ENCODE measurements at places on chromosomes 3 and 15.

GRCh38 chr15:52006702-52007340, 12.2 kb upstream of the MAPK6 start:
- DNase-seq = no peak

GRCh38 chr15:45635763-45636292, 999 bp downstream of the SQOR start:
- DNase-seq = no peak

GRCh38 chr3:186921578-186921977, 8.7 kb upstream of the ST6GAL1 start:
- no peak for DNase-seq

DNA sequence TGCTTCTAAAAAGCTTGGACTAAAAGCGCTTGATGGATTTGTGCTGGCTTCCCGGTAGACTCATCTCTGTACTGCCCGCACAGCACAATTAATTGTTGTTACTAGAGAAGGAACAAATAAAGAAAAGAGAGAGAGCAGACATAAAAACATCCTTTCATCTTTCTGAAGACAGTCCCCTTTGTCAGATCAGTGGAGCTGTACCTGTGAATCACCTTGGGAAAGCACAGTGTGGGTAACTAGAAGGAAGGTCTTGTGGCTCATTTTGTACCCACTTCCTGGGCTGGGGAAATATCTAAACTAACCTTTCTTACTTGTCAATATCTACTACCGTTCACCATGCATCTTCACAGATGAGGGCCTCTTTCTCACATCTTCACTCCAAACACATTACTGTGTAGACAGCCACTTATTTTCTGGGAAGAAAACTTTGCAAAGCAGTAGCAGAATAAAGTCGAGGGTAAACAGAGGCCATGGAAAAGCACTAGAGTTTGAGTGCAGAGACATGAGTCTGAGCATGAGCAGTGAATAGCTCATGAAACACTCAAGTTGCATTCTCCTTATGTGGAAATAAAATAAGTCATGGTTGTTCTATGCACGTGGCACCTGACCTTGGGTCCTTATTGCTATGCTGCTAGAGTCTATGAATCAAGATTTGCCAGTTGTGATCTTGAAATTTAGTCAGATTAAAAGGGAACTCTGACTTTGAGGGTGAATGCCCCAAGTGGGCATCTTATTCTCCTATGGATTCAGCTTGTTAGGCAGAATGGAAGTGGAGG, 169.3 kb downstream of the LPP start:
- DNase-seq = no peak

DNA sequence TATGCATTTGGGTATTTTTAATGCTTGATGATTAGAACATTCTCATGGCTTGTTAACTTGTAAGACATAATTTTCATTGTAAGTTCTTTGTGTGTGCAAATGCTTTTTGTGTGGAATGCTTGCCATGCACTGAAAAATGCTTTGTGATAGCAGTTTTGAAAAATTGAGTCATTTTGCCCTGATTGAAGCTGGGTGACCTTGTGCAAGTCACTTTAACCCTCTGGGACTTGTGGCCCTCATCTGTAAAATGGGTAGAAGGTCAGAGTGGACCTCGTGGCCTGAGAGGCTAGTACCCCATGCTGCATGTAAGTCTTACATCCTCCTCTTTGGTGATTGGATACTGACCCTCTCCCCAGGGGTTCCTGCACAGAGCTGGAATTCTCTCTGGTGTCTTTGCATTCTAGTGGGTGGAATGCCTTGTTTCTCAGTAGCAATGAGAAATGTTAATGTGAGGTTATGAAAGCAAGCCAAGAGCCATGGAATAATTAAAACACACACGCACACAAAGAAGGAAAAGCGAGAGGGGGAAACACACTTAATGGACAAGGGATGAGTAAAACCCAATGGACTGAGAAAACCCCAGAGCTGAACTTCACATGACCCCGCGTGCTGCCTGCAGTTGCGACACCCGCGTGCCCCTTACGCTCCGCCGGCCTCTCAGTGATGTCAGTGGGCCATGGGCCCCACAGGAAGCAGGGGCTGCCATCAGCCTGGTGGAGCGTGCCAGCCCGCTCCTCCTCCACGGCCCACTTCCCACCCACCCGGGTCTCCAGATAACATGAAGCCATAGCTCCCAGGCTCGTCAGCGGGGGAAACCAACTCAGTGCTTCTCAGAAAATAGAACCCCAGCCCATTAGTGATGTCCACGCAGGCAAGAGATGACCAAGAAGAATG, 44.0 kb downstream of the SMAD3 start:
- no peak for DNase-seq

DNA sequence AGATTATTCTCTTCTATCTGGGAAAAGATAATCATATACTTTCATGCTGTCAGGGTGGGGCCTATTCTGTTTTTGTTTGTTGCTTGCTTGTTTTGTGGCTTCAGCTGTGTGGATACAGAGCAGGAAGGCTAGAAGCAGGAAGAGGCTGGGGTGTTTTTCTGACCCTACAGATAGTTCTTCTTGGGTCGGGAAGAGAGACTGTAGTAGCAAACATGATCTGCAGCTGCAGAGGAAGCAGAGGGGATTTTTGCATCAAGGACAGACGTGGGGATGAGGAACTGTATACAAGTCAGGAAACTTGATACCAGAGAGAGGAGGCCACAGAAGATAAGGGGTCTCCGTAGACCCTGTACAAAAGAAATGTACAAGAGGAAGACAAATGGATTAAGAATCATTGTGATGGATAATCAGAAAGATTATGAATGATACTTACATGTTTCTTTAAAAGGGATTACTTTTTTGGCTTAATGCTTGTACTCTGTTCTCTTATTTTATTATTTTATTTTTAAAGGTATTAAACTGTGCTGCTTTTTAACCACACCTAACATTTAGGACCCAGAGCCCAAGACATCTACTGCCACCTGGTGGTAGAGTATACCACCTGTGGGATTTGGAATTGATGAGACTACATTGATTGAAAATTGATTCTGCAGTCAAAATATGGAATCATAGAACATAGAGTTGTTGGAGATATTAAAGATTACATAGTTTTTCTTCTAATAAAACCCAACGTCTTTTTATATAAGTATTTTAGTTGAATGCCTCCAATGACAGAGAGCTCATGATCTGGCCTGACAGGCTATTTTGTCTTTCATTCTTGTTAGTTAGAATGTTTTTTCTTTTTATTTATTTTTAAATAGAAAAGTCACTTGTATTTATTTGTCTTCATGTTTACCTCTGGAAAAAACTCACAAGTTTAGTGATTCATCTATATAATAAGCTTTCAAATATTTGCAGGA, 87.3 kb upstream of the ROPN1 start:
- DNase-seq = no peak

DNA sequence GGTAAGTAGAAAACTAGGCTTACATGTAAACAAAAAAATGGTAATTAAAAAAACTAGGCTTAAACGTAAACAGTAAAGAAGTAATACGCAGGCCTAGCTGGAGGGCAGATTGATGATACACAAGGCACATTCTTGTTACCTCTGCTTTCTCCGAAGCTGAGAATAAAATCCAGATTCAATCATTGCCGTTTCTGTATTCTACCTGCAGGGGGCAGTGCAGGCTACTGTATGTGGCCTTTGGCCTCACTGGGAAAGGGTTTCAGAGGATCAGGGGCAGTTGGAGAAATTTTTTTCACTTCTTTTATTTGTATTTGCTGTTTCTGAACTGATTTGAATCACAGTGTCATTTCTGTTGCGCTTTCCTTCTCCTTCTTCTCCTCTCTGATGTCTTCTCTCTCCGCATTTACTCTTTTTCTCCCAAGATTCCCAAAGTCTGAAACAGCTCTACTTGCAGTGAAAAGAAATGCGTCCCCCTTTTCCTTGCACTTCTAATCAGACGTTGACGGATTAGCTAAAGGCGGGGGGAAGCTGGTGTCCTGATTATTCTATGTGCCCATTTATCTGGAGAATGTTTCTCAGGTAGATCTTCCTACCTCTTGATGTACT, 67.1 kb upstream of the MCTP2 start:
- peak; percentile 23 for DNase-seq

DNA sequence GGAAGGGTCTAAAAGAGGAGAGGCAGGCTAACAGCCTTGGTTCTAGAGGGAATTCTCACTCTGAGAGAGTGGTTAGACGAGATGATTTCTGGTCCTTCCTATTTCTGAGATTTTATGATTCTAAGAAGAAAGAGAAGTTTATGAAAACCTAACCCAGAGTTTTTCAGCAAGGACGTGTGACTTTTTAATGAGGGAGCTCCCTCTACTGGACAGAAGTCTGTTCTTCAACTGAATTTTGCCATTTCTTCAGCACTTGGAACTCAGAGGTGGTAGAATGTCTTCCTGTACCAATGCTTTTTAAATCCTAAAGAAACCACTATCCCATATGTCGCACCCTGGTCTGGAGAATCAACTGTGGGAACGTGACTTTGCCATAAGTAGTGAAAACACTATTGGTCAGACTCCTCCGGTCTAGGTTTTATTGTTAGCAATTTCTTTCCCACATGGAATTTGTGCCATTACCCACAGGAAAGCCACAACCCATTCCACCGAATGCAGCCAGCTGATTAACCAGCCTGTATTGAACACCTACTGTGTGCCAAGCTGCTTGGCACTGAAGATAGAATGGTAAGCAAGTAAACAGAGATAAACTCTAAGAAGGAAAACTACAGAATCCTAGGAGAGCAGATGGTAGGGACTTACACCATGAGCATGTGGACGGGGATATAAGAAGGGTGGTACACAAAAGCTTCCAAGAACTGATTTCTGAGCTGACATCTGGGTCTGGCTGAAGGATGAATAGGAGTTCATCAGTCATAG, 199.5 kb upstream of the LMCD1 start:
- DNase-seq = no peak

DNA sequence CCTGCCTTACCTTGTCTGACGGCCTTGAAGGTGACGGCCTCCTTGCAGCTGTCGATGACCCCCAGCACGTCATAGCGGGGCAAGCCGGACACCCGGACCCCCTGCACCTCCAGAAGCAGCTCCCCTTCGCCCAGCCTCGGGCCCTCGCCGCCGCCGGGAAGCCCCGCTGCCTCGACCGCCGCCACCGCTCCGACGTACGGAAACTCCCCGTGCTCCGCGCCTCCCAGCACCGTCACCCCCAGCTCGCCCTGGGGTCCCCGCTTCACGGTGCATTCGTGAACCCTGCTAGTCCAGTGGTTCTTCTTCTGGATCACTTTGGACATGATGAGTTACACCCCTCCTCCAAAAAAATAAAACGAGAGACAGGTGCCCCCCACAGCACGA, 740 bp downstream of the MAGI1 start:
- DNase-seq = no peak

- DNase-seq = no peak
These were observed 27.5 kb downstream of the NR1I2 start for GRCh38 chr3:119809249-119810017.

GRCh38 chr3:45182915-45183871, 37.0 kb upstream of the CDCP1 start:
- DNase-seq = no peak

DNA sequence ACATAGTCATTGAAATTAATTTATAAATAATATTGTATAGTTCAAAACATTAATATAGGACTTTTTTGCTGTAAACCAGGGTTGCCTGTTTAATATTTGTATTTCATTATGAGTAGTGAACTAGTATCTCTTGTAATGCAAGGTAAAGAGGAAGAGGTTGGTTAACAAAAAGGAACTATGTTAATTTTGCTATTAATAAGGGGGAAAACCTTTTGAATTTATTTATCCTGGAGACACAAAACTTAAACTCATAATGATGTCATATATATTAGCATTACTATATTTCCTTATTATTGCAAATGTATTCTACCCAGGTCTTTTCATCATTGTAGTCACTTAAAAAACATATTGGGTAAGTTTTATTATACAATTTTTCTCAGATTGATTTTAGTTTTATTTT, 94.5 kb downstream of the CHL1 start:
- no peak for DNase-seq

DNA sequence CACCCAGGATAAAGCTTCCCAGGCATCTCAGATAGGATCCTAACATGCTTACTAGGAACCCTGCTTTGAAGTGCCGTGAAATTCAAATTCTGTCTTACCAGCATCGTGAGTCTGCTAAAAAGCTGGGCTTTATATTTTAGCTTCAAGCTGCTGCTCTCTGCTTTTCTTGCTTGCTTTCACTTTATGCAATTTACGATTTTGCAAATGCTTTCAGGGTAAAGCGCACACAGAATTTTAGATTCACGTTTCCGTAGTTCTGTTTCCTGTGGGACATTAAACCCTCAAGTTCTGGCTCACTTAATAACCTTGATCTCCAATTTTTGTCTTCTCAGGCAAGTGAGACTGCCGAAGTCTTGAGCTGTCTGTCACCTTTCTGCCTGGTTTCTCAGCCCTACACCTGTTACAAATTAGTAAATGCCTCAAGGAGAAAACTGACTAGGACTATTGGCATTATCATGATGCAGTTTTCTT, 170.5 kb upstream of the TGFBR2 start:
- DNase-seq = no peak

- no peak for DNase-seq
These were observed 6.0 kb downstream of the CLEC3B start for GRCh38 chr3:45032113-45032512.

GRCh38 chr3:143672396-143673165, 175.7 kb downstream of the SLC9A9 start:
- DNase-seq = no peak

DNA sequence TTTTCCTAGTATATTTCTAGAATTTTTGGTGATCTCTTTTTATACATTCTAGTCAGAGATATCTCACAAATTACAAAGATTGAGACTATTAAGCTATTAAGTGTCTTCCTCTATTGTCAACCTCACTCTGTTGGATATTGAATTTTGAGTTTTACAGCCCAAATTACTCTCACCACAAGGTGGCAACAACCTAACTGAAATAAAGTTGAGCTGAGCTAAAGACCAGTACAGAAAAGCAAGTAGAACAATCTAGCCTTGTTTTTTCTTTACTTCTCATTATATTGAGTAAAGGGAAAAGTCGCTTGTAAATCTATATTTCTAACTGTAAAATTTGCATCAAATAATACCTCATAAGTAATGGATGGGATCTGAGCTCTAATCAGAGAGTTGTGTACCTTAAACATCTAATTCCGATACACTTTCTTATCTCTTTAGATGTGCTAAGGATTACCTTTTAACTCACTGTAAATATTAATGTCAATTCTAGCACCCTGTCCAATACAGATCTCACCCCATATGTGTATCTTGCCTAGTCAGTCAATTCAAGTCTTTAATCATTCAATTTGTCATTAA, 13.6 kb upstream of the COMMD2 start:
- DNase-seq = no peak

DNA sequence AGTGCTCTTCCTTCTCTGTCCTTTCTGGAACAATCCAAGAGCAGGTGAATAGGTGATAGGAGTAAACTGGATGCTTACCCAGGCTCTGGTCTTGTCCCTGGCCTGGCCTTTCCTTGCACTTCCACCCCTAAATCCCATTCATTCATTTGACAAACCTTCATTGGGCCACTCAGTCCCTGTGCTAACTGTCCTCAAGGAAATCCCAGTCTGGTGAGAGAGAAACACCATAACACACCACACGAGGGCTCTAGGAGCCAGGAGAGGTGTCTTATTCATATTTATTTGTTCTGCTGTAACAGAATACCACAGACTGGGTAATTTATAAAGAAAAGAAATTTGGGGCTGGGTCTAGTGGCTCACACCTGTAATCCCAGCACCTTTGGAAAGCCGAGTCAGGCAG, 22.8 kb downstream of the EFCC1 start:
- no peak for DNase-seq

GRCh38 chr15:93185796-93186195, 96.8 kb upstream of the RGMA start:
- no peak for DNase-seq

GRCh38 chr15:65245096-65245856, 34.0 kb upstream of the CILP start:
- no peak for DNase-seq
